Neuronal stem cell (in vitro differentiated cells): ENCODE measurements at places on chromosomes 6 and 20.

DNA sequence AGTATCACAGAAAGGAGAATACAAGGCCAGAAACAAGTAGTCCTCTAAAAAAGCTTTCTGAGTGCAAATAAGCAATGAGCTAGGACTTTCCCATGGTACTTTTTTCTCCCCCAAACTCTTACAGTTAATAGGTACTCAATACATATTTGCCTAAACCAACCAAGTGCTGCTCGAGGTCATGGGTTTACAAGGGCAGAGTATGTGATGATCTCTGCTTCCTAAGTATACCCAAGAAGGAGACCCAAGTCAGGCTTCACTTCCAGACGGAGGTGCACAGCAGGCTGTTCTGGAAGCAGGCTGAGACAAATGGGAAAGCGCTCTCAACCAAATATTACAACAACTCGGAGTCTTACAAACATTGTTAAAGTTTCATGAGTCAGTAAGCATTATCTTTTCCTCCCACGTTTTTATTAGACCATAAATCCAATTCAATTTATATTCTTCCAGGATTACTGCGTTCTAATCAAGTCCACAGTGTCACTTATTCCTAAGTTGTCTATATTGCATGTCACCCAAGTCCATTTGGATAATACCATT lies 8.1 kb downstream of the FYN start:
- H3K27me3 ChIP-seq, result no peaks in the 10 kb centered on the region
- H3K27ac ChIP-seq, result no peak overlapping the region
- peaks cover 85% of the 10 kb centered on the region for H3K36me3 ChIP-seq
- peaks cover 35% of the 10 kb centered on the region for H3K4me1 ChIP-seq
- no peak overlapping the region for H3K4me3 ChIP-seq

DNA sequence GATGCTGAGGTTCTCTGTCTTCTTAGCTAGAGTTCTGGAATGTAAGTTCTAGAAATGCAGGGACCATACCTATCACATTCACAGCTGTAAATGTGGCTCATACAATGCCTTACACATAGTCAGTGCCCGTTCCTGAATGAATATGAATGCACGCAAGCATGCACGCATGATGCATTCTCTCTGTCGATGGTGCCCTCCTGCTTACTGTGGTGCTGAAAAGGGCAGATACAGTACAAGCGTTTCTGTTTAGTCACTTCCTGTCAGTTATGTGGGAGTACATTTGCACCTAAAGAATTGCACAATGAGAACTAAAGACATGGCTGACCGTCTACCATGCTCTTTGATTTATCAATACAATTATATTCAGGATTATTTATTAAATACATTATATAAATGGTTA lies 152.2 kb upstream of the SOX4 start:
- no peaks in the 10 kb centered on the region for H3K27me3 ChIP-seq
- H3K4me3 ChIP-seq, result no peak overlapping the region
- no peak for DNase-seq
- H3K4me1 ChIP-seq, result peaks cover 1% of the 10 kb centered on the region
- H3K36me3 ChIP-seq, result no peaks in the 10 kb centered on the region

DNA sequence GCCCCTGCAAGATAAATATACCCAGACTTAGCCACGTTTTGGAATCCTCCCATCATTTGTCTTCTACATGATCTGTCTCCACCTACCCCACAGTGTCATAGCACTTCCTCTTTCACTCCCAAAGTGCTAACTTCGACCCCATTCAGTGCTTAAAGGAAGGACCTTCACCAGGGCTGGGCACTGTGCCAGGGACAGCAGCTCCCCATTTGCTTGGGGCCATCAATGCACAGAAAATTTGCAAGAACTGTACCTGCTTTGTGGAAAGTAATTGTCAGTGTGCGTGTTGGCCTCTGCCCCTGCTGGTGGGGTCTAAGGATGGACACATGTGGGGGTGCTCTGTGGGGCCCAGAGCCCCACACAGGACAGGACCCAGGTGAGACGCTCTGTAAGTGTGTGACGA lies 5.2 kb upstream of the BPIFA2 start:
- no peak overlapping the region for H3K4me3 ChIP-seq
- DNase-seq, result no peak
- no peaks in the 10 kb centered on the region for H3K4me1 ChIP-seq
- no peaks in the 10 kb centered on the region for H3K27me3 ChIP-seq
- no peaks in the 10 kb centered on the region for H3K36me3 ChIP-seq

GRCh38 chr6:111747829-111748228 lies 125.4 kb downstream of the FYN start:
- no peak overlapping the region for H3K27ac ChIP-seq
- H3K27me3 ChIP-seq, result no peaks in the 10 kb centered on the region
- H3K4me1 ChIP-seq, result peaks cover 27% of the 10 kb centered on the region
- DNase-seq, result no peak

- H3K27me3 ChIP-seq, result no peaks in the 10 kb centered on the region
- peak; percentile 11 for DNase-seq
- peaks cover 4% of the 10 kb centered on the region for H3K36me3 ChIP-seq
- H3K4me3 ChIP-seq, result no peak overlapping the region
- peaks cover 6% of the 10 kb centered on the region for H3K4me1 ChIP-seq
Observed at GRCh38 chr6:144581812-144582537, 296.8 kb downstream of the UTRN start.

GRCh38 chr20:15333170-15333569 lies 995.8 kb upstream of the FLRT3 start:
- H3K27ac ChIP-seq, result no peak overlapping the region
- no peaks in the 10 kb centered on the region for H3K36me3 ChIP-seq
- H3K4me1 ChIP-seq, result no peaks in the 10 kb centered on the region

DNA sequence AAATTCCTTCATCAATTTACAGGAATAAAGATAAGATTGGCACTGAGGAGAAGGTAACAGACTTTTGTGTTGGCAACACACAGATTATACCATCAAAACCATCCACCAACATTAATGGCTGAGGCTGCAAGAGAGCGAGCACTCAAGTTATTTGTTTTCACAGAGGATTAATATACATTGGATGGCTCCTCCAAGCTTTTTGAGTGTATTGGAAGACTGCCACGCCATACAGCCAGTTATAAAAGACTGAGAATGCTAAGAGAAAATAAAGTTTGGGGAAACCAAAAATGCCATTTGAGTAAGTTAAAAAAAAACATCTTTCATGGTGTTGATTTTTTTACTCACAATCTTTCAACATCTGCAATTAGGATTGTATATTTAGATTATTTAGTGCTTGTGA lies 973.8 kb upstream of the SLC35B3 start:
- no peak for DNase-seq
- H3K27me3 ChIP-seq, result no peaks in the 10 kb centered on the region
- no peak overlapping the region for H3K4me3 ChIP-seq
- no peak overlapping the region for H3K27ac ChIP-seq
- no peaks in the 10 kb centered on the region for H3K36me3 ChIP-seq
- no peaks in the 10 kb centered on the region for H3K4me1 ChIP-seq

DNA sequence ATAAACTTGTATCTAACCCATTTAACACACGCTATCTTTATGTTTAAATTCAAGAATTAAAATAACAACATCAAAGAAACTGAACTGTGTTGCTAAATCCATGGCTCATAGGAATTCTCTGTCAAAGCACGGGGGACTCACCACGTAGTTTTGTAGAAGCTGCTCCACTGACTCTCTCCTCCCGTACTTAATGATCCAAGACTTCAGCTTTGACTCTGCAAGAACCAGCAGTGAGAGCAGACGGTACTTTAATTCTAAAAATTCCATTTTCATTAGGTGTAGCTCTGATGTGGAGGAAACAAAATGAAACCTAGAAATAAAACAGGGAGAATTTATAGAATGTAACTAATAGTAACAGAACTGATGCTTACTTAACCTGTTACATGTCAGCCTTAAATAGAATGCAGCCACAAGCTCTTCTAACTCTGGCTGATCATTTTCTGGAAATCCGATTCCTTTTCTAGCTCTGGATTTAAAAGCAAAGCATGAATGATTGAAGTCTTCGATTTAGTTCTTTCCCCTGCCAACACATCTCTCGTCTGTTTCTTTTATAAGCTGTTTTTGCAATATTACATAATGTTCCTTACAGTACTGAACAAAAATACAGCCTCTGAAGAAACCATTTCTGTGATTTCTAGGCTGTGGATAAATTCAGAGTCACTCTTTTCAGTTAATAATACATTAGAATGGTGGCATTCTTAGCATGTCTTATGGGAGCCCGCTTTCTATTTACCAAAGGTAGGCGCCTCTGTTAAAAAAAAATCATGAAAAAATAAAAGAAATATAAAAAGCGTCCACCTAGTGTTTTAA lies 165.5 kb downstream of the SYNE1 start:
- H3K36me3 ChIP-seq, result no peaks in the 10 kb centered on the region
- H3K27ac ChIP-seq, result no peak overlapping the region

DNA sequence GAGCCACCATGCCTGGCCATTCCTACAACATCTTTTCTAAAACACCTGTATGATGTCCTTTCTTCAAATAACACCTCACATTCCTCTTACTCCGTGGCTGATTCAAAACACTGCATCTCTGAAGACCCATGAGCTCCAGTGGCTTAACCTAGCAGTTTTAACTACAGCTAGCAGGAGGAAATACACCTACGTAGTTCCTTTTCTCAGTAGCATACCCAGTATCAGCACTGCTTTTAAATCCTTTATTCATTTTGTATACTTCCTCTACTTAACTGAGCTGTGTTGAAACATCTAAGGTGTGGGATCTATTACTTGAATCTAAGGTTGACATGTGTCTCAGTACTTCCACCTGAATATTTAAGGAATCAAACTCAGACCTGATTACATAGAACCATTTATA lies 113.6 kb upstream of the CCDC28A start:
- peaks cover 1% of the 10 kb centered on the region for H3K4me1 ChIP-seq
- H3K36me3 ChIP-seq, result no peaks in the 10 kb centered on the region
- no peak for DNase-seq
- H3K4me3 ChIP-seq, result no peak overlapping the region

GRCh38 chr6:142953373-142954273 lies 8.6 kb upstream of the HIVEP2 start:
- DNase-seq, result no peak
- no peak overlapping the region for H3K27ac ChIP-seq
- no peaks in the 10 kb centered on the region for H3K4me1 ChIP-seq
- H3K36me3 ChIP-seq, result no peaks in the 10 kb centered on the region
- H3K4me3 ChIP-seq, result no peak overlapping the region
- peaks cover 47% of the 10 kb centered on the region for H3K27me3 ChIP-seq

DNA sequence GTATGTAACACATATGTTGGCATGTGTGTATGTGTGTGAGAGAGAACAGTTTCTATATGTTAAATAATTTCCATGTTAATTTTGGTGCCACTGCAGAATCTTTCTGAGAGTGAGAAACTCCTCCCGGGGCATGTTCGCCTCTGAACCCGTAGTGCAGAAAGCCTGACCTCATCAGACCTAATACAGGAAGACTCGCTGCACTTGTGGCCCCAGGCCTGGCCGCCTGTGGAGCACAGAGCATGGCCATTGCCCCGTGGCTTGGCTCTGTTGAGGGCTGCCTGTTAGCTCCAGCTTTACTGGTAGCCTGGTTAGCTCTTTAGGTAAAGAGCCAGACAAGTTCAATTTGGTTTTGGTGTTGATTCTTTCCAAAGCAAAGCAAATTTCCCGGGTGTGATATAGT lies 25.5 kb downstream of the FARS2 start:
- no peaks in the 10 kb centered on the region for H3K4me1 ChIP-seq
- H3K27ac ChIP-seq, result no peak overlapping the region
- no peaks in the 10 kb centered on the region for H3K27me3 ChIP-seq
- DNase-seq, result no peak
- no peaks in the 10 kb centered on the region for H3K36me3 ChIP-seq
- H3K4me3 ChIP-seq, result no peak overlapping the region

DNA sequence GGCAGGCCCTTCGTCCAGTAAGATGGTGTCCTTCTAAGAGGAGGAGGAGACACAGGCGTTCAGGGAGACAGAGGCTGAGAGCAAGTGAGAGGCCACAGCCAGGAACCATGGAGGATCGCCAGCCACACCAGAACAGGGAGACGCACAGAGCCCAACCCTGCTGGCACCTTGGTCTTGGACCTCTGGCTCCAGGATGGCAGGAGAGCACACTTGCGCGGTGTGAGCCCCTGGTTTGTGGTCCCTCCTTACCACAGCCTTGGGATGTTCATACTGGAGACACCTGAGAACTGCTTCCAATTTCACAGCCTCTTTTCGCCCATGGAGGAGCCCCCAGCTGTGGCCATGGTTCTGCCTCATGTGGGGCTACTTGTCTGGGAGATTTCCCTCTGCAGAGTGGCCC lies 222.4 kb downstream of the DLL1 start:
- H3K27me3 ChIP-seq, result no peaks in the 10 kb centered on the region
- H3K4me1 ChIP-seq, result no peaks in the 10 kb centered on the region
- H3K27ac ChIP-seq, result no peak overlapping the region
- no peak for DNase-seq

- DNase-seq, result no peak
- no peak overlapping the region for H3K27ac ChIP-seq
- H3K4me1 ChIP-seq, result peaks cover 13% of the 10 kb centered on the region
- no peak overlapping the region for H3K4me3 ChIP-seq
- no peaks in the 10 kb centered on the region for H3K36me3 ChIP-seq
- H3K27me3 ChIP-seq, result no peaks in the 10 kb centered on the region
Observed at GRCh38 chr6:37123957-37124729, 45.8 kb upstream of the PIM1 start.

DNA sequence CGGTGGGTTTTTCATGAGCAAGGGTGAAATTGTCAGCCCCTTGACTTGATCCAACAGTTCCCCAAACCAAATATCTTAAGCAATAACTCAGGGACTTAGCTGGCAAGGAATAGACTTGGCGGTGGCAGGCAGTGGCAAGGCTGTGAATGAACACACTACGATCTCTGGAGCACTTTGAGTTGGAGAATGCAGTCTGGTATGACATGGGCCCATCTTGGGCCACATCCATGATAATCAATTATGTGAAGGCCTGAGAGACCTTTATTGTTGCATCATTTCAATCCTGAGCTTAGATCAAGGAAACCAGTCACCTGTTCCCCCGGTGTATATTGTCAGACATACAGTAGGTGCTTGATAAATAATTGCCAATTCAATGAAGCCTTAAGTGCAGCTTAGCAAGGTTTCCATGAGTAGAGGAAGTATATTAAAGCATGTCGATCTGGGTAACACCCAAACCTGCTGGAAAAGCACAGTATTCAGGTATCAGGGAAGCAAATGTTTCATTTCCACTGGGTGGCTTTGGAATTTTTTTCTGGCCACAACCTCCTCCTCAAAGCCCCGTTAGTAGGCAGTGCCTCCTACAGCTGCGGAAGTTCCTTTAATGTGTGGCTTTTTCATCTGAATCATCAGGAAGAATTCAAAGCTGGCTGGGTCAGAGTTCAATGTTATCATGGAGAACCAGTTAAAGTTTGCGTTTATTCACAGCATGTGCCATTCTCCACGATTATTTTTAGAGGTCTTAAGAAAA lies 10.2 kb downstream of the CASS4 start:
- no peak overlapping the region for H3K4me3 ChIP-seq
- no peaks in the 10 kb centered on the region for H3K27me3 ChIP-seq
- no peak overlapping the region for H3K27ac ChIP-seq
- no peak for DNase-seq

- no peaks in the 10 kb centered on the region for H3K36me3 ChIP-seq
- no peak overlapping the region for H3K4me3 ChIP-seq
- no peak for DNase-seq
- no peak overlapping the region for H3K27ac ChIP-seq
- H3K4me1 ChIP-seq, result peaks cover 4% of the 10 kb centered on the region
Observed at GRCh38 chr6:137808836-137809315, 58.2 kb upstream of the TNFAIP3 start.
